ENCODE measurements at places on chromosomes 2 and 18.

DNA sequence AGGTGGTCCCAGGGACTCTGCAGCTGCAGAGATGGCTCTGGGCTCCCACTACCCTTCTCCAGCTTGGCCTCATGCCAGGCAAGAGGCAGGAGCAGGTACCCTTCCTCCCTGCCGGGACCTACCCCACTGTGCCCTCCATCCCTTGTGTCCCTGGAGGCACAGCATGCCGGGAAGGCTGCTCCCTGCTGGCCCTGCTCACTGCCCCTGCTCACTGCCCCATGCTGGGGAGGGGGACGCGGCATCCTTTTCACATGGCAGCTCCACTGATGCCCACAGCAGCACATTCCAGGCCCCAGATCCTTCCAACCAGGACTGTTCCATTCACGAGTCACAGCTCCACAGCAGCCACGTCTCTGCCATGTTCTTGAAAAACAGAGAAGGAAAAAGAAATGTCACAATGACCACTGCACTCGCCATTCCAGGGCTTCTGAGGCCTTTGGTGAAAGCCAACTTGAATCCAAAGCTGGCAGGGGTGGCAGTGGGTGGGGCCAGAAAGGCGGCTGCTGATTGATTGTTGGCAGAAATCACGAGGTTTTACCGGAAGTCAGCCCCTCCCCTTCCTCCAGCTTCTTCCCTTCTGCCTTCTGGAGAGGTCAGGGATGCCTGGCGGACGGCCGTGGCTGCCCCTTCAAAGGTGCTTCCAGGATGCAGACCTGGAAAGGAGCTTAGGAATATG, 268.0 kb downstream of the CYP26B1 start:
- no peak for DNase-seq

- DNase-seq: no peak
These were observed 35.4 kb upstream of the EML4 start for GRCh38 chr2:42133771-42134195.

GRCh38 chr2:30643674-30644073, 163.6 kb downstream of the CAPN13 start:
- no peak for DNase-seq

GRCh38 chr18:36770315-36770946, 58.4 kb downstream of the TPGS2 start:
- no peak for DNase-seq

DNA sequence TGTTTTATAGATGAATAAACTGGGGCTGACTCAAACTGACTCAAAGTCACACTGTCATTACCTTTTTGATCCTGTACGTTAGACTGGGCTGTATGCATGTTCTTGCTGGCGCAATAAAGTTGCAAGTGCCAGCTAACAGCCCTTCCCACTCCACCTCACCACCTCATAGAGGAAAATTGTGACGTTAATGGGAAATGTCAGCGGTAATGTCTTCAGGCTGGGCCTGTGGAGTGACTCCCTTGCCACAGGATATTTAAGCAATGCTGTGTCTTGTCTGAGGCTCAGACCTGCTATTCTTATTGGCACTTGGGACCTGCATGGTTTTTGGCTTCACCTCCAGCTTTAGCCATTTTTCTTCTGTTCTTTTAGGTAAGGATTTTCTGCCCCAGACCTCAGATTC, 25.2 kb upstream of the CASP10 start:
- DNase-seq: no peak

DNA sequence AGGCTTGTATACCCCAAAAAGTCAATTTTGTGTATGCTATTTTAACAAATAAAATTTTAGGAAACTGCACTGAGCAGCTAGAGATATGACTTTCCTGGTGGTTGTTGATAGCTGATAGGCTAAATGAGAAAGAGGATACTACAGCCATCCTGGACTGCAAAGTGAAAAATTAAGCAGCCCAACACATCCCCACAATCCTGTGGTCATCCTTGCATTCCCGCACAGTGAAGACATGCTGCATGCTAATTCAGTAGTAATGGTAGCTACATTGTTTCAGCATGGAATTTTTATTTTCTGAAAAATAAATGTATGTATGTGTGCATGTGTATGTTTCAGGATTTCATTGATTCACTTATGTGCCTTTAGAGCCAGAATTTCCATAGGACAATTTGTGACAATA, 124.2 kb upstream of the CCDC68 start:
- peak; percentile 79 for DNase-seq

DNA sequence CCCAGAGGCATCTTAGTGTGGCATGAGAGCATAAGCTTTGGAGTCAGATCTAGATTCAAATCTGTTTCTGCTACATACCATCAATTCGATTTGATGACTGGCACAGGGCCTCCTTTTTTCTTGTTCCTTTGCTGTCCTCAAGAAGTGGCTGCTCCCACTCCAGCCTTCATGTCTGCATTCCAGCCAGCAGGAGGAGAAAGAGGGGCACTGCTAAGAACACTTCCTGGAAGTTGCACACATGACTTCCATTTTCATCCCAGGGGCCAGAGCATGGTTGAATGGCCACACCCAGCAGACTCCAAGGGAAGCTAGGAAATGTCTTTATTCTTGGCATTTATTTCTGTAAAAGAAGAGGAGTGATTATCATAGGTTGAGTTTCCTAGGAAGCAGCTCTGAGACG, 50.4 kb downstream of the EML6 start:
- peak; percentile 12 for DNase-seq

DNA sequence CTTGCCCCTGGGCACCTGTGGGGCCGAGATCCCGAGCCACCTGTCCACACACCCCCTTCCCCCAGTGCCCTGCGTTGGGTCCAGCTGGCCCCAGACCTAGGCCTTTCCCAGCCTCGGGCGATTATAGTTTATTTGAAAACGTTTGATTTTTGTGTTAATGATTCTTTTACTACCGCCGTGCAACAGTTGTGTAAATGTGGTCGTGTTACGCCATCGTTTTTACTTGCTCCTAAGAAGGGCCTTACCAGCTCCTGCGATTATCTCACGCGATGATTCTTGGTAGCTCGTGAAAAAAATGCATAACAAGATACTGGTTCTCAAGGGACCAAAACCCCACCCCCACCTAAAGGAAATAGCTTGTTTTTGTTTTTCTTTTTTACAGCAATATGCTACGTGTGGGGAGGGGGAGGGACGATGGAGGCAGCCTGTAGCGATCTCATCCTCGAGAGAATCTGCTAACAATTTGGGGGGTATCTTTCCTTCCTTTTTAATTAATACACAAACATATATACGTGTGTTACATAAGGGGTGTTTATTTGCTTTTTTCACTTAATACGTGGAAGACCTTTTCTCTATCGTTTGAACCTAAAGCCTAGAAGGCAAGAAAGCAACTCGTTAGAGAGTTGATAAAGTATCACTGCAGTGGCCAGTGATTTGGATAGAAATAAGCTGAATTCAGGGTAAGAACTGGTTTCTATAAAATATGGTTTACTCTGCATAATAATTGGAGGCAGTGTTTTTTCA, 1.0 kb downstream of the ZDBF2 start:
- peak; percentile 36 for DNase-seq

GRCh38 chr2:55022476-55022875, 27.8 kb downstream of the RTN4 start:
- DNase-seq: no peak

- no peak for DNase-seq
These were observed 15.3 kb downstream of the CELF4 start for GRCh38 chr18:37550118-37550875.

- DNase-seq: no peak
These were observed 9.7 kb upstream of the RIF1 start for GRCh38 chr2:151399981-151400380.

DNA sequence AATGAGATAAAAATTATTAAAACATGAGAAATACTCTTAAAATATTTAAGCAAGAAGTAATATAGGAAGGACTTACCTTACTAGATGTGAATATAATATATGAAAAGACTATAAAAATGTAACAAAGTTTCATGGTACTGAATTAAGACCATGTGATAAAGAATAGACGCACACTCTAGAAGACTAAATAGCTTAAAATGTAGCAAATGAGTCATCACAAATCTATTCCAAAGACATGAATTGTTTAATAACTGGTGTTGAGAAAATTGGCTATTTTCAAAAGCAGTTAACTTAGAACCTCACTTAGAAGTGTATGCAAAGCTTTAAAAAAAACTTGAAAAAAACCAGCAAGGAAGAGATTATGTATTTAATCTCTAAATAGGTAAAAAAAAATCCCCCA, 64.1 kb downstream of the POLE4 start:
- peak; percentile 68 for DNase-seq

- DNase-seq: no peak
These were observed 78.4 kb downstream of the CD8B2 start for GRCh38 chr2:106565599-106565998.

- DNase-seq: no peak
These were observed 81.8 kb upstream of the ADAM23 start for GRCh38 chr2:206361407-206362045.

DNA sequence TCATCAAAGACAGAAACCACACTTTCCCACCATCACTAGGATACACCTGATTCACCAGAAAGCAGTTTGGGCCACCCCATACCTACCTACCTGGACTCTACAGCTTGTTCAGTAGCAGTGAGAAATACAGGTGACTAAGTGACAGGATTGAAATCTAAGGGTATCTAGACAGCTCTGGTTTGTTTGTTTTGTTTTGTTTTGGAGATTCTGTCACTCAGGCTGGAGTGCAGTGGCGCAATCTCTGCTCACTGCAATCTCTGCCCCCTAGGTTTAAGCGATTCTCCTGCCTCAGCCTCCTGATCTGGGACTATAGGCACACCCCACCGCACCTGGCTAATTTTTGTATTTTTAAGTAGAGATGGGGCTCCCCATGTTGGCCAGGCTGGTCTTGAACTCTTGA, 3.1 kb downstream of the TTC21B start:
- DNase-seq: no peak

DNA sequence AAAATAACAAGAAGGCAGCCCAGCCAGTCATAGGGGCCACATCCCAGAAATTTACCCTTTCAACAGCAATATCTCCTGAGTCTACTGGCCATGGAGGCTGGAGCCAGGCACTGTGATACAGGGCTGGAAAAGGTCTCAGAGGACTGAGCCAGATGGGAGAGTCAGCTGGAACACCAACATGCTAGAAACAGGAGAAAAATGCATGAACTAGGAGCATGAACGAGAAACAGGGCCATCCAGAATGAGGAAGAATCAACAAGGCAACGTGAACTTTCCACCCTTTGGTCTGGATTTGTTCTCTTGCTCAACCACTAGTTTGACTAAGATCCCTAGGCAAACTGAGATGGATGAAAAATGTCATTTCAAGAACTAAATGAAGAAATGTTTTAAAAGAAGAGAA, 13.1 kb downstream of the PID1 start:
- DNase-seq: no peak

GRCh38 chr2:23654756-23655155, 269.8 kb downstream of the KLHL29 start:
- no peak for DNase-seq

DNA sequence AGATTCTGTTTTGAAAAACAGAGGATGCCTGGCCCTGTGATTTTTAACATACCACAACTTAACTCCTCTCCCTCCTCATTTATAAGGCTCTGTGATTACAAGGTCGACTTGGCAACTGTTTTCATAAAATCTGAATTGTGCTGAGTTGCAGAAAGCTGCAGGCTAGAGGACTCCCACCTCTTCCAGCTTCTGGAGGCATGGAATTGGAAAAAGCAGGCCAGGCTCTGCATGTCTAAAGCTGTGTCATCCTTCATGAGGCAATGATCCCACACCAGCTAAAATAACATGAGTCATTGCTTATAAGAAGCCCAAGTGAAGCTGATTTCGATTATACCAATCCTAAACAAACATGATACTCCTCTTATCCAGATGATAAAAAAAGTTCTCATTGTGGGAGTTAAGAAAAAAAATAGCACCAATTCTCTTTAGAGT, 11.7 kb downstream of the ARHGAP28 start:
- peak; percentile 99 for DNase-seq

DNA sequence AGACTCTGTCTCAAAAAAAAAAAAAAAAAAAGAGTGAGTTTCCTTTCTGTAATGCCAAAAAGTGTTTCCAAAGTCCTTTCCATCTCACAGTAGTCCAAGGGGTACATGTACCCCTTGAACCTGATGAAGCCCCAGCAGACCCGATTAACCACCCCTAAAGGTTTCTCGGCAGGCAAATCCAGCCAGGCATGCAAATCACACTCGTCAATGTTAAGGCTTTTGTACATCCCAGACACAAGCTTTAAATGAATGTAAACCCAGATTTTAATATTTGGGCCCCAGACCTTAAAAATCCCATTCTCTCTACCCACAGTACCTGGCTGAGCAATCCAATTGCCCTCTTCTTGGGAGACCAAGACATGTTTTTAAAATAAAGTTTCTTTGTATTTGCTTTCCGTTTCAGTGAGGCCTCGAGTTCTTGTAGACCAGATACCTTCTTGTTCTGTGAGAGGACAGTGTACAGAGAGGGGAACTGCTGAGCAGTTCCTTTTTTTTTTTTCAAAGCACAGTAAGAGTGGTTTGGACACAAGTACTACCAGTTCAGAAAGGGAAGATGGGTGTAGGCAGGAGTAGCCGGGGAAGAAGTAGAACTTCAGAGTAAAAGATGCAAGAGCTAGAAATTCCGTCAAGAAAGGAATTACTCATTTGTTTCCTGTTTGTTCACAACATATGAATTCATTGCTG, at the start of gene NLRC4:
TSS of gene NLRC4 (minus strand) at position 465 of the 684 bp plus-strand sequence. CDS start 8,111 bp downstream, outside the sequence.
- DNase-seq: no peak

DNA sequence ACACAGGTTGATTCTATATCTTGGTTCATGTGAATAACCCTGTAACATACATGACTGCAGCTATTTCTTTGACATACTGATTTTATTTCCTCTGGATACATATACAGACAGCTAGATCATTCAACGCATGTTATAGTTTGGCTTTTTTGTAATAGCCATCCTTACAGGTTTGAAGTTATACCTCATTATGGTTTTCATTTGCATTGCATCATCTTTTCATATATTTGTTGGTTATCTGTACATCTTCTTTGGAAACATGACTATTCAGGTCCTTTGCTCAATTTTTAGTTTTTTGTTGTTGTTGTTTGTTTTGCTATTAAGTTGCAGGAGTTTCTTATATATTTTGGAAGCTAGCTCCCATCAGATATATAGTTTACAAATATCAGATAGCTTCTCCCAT, 276.2 kb upstream of the NETO1 start:
- no peak for DNase-seq

- DNase-seq: no peak
These were observed 374.5 kb downstream of the NCKAP5 start for GRCh38 chr2:133193544-133194361.

- DNase-seq: no peak
These were observed 1.6 kb upstream of the MGAT4A start for GRCh38 chr2:98732430-98733051.

- peak; percentile 43 for DNase-seq
These were observed 39.0 kb downstream of the TBC1D8 start for GRCh38 chr2:101111917-101112771.

DNA sequence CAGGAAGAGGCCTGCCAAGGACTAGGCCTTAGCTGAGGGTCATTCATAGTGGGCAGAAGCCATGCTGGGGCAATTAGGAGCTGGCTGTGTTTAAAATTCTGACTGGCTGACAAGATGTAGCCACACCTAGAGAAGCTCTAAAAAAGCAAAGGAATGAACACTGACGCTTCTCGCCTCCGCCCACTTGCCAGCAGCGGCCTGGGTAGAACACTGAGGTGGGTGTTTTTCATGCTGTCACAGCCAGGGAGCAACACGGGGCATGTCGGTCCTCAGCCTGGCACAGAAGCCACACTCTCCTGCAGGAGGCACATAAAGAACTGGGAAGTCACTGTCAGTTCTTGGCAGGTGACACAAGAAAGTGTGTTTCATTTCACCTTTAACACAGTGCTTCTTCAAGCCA, 10.4 kb downstream of the CHST10 start:
- DNase-seq: no peak

GRCh38 chr2:68799140-68800026, 64.8 kb downstream of the ARHGAP25 start:
- no peak for DNase-seq
